GM23248 (cell line): ENCODE measurements at places on chromosomes 12 and 14. TPM values are rescaled to one million over a fixed set of nuclear protein-coding genes. Genes with fewer than 3 reads are reported as not detected.

JPH4 gene
- total RNA-seq = not detected in 2 replicates

PPP4R4 gene
- under 0.01 and 0.22 TPM in 2 replicates for total RNA-seq

DTX1 gene
- not detected in 2 replicates for total RNA-seq

GARIN6 gene
- total RNA-seq = not detected in 2 replicates

SLC25A47 gene
- not detected in 2 replicates for total RNA-seq

LDHB gene
- 464 and 478 TPM in 2 replicates for total RNA-seq

BATF gene
- not detected in 2 replicates for total RNA-seq

MTA1 gene
- 37.0 and 50.3 TPM in 2 replicates for total RNA-seq

GPR84 gene
- total RNA-seq = not detected in 2 replicates

TGM1 gene
- 0.25 and 1.3 TPM in 2 replicates for total RNA-seq

NELL2 gene
- not detected in 2 replicates for total RNA-seq

SERPINA6 gene
- not detected in 2 replicates for total RNA-seq

IL31 gene
- not detected in 2 replicates for total RNA-seq

TPPP2 gene
- total RNA-seq = not detected in 2 replicates

GNB3 gene
- 1.0 and 3.2 TPM in 2 replicates for total RNA-seq

C12orf56 gene
- total RNA-seq = 0.25 and 0.43 TPM in 2 replicates

EPYC gene
- not detected in 2 replicates for total RNA-seq

TOMM20L gene
- total RNA-seq = not detected in 2 replicates

ZC3H14 gene
- total RNA-seq = 70.0 and 70.1 TPM in 2 replicates

A2M gene
- 34.9 and 60.6 TPM in 2 replicates for total RNA-seq

C14orf132 gene
- total RNA-seq = 18.6 TPM in 2 replicates

GPR162 gene
- 0.51 and 2.8 TPM in 2 replicates for total RNA-seq

NEUROD4 gene
- not detected in 2 replicates for total RNA-seq

AP4S1 gene
- 8.7 and 9.9 TPM in 2 replicates for total RNA-seq

GPATCH2L gene
- total RNA-seq = 35.1 and 46.4 TPM in 2 replicates

MIP gene
- not detected in 2 replicates for total RNA-seq

INHBE gene
- 0.65 and 0.76 TPM in 2 replicates for total RNA-seq

ESRRB gene
- not detected in 2 replicates for total RNA-seq

KRT5 gene
- total RNA-seq = not detected in 2 replicates

RFX4 gene
- total RNA-seq = not detected in 2 replicates
